Epithelial cell of prostate (primary cell): ENCODE measurements at places on chromosomes 4 and X.

- no peak for DNase-seq
These were observed 395.1 kb downstream of the RAPGEF2 start for GRCh38 chr4:159497936-159498335.

- no peak for DNase-seq
These were observed 286.2 kb upstream of the TET2 start for GRCh38 chr4:104860238-104861123.

DNA sequence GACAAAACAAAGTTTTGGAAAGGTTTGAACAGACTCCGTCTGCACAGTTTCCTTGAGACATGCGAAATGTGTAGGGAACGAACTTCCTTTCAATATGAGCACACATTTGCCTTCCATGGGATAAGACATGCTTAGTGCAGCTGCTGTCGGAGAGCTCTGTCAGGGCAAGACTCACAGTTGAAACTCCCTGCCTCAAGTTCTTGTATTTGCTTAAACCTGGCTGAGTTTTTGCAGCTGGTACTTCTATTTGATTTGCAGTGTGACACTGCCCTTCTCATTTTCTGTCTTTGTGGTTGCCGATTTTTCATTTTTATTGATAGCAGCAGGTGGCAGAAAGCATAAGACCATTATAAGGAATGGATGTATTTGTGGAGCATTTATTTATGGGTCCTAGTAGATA lies 18.2 kb upstream of the RHOH start:
- DNase-seq = no peak

DNA sequence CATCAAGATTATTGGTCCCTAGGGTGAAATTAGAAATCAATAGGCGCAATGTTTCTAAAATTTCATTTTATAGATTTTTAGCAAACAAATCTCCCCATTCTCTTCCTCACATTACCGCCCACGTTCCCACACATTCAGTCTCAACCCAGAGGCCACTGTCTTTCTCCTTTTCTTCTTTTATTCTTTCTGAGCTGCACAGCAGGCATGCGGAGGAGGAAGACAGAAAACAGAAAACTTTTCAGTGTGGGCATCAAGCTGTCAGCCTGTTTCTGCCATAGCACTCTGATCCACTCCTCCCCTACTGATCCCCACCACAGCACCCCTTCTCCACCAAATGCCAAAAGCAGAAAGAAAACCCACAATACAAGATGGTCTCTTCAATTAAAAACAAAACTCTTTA lies 94.8 kb upstream of the ADAMTS3 start:
- DNase-seq = no peak

- no peak for DNase-seq
These were observed 1049.8 kb upstream of the POU3F4 start for GRCh38 chrX:82458207-82458754.

- DNase-seq = no peak
These were observed 751 bp upstream of the DOK7 start for GRCh38 chr4:3462321-3462789.

DNA sequence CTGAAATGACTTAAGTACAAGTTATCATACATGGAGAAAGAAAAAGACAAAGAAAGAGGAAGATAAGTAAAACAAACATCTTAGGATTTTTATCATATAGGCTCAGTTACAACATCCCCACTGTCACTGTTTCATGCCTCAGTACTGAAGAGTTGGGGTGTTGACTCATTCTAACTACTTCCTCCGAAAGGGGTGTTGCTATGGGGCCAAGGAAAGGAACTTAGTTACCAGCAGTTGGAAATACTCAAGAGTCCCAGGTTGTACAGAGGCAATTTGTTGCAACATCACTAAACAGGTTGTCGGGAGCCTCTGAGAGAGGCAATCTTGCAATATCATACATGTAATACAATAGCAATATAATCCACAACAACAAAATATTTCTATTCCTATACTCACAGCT lies 1264.7 kb downstream of the PCDH7 start:
- peak; percentile 6 for DNase-seq

DNA sequence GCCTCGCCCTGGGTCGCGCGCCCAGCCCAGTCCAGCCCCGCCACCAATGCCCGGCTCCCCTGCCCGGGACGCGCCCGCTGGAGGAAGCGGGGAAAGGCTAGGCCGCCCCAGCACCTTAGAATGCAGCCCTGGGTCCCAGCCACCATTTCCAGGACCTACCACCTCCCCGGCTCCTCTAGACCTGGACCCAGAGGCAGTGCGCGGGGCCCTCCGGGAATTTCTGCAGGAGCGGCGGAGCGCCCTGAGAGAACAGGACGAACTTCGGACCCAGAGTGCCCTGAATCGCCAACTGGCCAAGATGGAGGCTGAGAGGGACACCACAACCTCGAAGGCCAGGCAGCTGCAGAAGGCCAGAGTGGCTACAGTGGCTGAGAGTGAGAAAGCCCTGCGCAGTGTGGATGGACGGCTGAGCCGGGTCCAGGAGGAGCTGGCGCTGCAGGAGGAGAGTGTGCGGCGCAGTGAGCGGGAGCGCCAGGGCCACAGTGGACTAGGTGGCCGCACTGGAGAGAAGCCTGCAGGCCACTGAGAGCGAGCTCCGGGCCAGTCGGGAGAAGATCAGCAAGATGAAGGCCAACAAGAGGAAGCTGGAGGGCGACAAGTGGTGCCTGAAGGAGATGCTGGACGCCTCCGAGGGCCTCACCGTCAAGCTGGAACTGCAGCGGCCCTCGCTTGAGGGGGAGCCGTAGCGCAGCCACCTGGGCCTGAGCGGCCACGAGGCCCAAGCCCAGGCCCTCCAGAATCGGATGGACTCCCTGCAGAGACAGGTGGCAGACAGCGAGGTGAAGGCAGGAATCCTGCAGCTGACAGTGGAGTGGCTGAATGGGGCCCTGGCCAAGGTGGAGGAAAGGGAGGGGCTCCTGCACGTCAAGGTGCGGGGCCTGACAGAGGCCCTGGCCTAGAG lies 15.5 kb downstream of the SMIM10L2A start:
- DNase-seq = no peak

GRCh38 chr4:163331629-163332376 lies 593 bp downstream of the NPY1R start:
- no peak for DNase-seq

GRCh38 chr4:149886786-149887490 lies 71.3 kb upstream of the IQCM start:
- DNase-seq = no peak

DNA sequence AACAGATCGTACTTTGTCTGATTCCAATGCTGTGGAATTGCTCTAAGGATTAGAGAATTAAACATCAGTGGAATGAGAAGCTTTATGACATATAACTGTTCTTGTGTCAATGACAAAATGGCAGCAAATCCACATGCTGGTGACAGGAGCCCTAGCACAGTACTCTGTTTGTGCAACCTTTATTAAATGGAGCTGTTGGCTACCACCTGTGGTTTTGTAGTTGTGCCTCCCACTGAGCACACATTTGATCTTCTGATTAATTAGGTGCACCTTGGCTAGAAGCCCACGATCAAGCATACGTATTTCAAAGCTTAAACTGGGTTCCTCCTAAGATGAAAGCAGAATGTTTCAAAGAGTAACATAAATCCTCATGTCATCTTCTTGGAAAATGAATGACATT lies 394.0 kb upstream of the IGFBP7 start:
- DNase-seq = no peak

- DNase-seq = no peak
These were observed 664.2 kb downstream of the ADGRL3 start for GRCh38 chr4:61864286-61864685.

- no peak for DNase-seq
These were observed 125.1 kb upstream of the STX18 start for GRCh38 chr4:4666693-4667621.

DNA sequence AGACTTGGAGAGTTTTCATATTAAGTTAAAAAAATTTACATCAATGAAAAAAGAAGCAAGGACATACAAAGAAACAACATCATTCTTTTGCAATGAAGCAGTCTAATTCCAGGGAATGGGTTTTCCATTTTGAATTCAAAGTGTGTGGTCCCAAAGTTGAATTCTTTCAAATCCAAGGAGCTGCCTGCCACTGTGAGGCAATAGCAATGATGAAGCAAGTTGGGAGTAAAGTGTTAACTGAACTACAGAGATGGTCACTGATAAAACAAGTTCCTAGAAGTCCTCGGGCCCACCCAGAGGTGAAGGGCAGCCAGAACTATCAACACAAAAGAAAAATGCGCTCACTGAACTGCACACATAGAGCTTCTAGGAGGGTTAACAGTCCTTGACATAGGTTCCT lies 115.9 kb downstream of the RAB28 start:
- no peak for DNase-seq

DNA sequence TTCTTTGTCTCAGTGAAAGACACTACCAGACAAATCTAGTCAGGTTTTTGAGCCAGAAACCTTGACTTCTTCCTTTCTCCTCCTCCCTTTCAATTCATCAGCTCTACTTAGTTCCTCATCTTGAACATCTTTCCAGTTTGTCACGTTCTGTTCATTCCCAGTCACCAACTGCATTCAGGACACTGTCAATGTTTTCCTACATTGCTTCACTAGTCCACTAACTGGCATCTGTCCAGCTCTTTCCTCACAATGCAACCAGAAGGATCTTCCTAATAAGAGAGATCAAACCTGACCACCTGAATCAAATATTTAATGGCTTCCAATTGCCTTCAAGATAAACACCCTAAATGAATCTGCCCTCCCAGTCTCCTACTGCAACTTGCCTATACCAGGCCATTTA lies 52.5 kb downstream of the SYNPO2 start:
- DNase-seq = no peak

DNA sequence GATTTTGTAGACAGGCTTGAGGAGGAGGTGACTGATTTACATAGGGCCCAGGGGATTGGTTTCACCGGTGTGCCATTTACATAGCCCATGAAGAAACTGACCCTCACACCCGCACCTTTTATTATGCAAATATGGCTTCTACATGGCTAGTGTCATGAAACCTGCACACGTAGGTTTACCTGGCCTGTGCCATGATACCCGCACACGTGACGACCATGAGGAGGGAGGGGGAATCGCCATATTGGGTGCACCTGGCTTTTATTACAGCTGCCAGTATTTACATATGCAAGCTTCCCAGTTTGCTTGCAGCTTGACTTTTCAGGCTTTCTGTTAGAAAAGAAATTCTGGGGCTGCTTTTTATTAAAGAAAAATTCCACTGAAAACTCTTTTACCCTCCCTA lies 359.7 kb downstream of the ADAM29 start:
- DNase-seq = no peak

DNA sequence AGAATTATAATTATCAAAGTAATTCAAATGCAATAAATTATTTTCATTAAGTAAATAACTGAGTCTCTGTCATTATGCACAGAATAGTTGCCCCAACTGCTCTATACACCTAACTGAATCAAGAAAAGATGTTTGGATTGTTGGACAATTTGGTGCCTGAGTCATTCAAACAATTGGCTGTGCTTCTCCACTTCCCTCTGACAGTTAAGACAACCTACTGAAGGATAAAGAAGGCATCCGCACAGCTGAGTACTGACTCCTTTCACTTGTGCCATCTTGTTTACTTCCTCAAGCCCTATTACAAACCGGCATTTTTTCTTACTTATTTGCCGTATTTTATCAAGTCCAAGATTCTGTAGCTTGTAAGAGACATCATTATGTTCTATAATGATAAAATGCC lies 110.6 kb upstream of the C1QTNF7 start:
- DNase-seq = no peak

GRCh38 chr4:120052856-120053255 lies 13.8 kb downstream of the MAD2L1 start:
- DNase-seq = peak; percentile 33

DNA sequence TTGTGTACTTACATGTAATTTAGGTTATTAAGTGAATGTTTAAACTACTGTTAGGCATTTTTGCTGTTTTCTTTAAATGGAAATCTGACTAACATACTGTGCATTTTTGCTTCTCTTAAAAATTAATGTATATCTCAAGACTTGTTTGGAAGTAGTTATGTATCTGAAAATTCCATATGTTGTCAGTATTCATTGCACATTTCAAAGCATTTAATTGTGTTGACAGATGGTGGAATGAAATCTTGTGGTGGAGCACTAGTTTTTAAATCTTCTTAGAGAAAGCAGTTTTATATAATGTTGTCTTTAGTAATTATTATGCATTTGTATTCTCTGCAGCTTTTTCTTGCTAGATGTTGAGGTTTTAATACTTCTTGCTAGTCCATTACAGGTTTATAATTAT lies 71.5 kb upstream of the MSANTD1 start:
- DNase-seq = no peak

GRCh38 chr4:94358101-94358500 lies 15.5 kb upstream of the HPGDS start:
- peak; percentile 8 for DNase-seq

- DNase-seq = no peak
These were observed 145.5 kb upstream of the NPY2R start for GRCh38 chr4:155062948-155063347.

- no peak for DNase-seq
These were observed 48.5 kb downstream of the AWAT2 start for GRCh38 chrX:70001269-70001668.

GRCh38 chrX:151801980-151802379 lies 67.4 kb downstream of the CNGA2 start:
- DNase-seq = no peak

DNA sequence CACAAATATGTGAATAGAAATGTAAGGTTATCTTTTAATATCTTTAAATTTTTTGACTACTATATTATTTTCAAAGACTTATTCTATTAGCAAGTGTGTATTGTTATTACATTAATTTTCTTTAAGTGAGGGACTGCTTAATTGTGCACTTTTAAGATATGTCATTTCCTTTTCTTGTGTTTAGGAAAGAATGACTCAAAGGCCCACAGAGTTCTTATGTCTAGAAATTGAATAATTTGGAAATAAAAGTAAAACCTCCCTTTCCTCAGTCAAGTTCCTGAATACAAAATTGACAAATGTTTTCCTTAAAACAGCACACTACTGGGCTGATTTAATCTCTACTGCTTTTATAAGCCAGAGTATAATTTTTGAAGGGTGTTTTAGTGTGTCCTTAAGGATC lies 169.7 kb downstream of the TMEM47 start:
- no peak for DNase-seq

- DNase-seq = no peak
These were observed 5.4 kb upstream of the KIAA0232 start for GRCh38 chr4:6776920-6777635.

GRCh38 chr4:113116414-113117357 lies 67.2 kb downstream of the ANK2 start:
- no peak for DNase-seq

GRCh38 chr4:46274717-46275116 lies 115.2 kb downstream of the GABRA2 start:
- DNase-seq = no peak

GRCh38 chrX:118211891-118212816 lies 95.5 kb upstream of the KLHL13 start:
- no peak for DNase-seq

DNA sequence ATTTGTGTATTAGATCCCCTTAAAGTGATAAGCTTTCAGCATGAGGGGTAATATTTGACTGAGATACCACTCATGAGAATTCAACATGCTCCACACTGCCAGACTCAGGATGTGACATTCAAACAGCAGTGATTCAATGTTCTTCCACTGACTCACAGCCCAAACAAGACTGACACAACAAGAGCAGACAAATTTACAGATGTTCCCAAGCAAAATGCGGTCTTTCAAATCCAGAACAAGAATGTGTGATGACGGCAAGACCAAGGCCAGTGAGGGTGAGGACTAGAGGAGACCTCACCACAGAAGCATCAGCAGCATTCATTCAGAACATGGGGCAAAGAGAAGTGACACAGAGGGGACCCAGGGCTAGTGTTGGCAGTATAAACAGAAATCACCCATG lies 99.3 kb upstream of the GRIA3 start:
- no peak for DNase-seq
